Foreskin keratinocyte (primary cell): ENCODE measurements at places on chromosomes 1 and 21. TPM values are rescaled to one million over a fixed set of nuclear protein-coding genes. Genes with fewer than 3 reads are reported as not detected.

Gene UTS2
- total RNA-seq, result not detected in 2 replicates

Gene HES3
- not detected in 2 replicates for total RNA-seq

Gene PDZK1IP1
- 0.46 and 0.65 TPM in 2 replicates for total RNA-seq

Gene PRAMEF6
- not detected in 2 replicates for total RNA-seq

Gene S100B
- 0.17 TPM in 1 of 2 replicates, not detected in the other for total RNA-seq

Gene PHLDA3
- 56.2 and 59.1 TPM in 2 replicates for total RNA-seq

Gene CLK2
- total RNA-seq, result 31.5 and 34.0 TPM in 2 replicates

Gene DNM3
- 2.1 and 2.3 TPM in 2 replicates for total RNA-seq

Gene OR2L3
- total RNA-seq, result not detected in 2 replicates

Gene RGS8
- total RNA-seq, result not detected in 2 replicates

Gene S100A3
- 14.3 and 18.5 TPM in 2 replicates for total RNA-seq

Gene F5
- total RNA-seq, result not detected in 2 replicates

Gene DISC1
- 0.60 and 1.1 TPM in 2 replicates for total RNA-seq

Gene SLC45A3
- 5.1 TPM in 2 replicates for total RNA-seq

Gene CTTNBP2NL
- 23.7 and 23.8 TPM in 2 replicates for total RNA-seq

Gene SPRR2G
- 2.7 and 3.1 TPM in 2 replicates for total RNA-seq

Gene IL6R
- total RNA-seq, result 17.5 and 22.5 TPM in 2 replicates

DNA sequence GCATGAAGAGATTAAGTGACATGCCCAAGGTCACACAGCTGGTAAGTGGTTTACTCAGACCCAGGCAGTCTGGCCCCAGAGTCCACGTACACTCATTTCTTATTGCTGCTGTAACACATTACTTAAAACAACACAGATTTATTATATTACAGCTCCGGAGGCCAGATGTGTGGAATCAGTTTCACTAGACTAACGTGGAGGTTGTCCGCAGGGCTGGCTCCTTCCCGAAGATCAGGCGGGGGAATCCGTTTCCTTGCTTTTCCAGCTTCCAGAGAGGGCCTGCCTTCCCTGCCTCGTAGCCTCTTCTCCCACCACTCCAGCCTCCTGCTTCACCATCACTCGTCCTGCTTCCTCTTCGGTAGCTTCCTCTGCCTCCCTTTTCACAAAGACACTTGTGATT is 81.2 kb downstream of the KCNN3 start:
- no peak for DNase-seq

DNA sequence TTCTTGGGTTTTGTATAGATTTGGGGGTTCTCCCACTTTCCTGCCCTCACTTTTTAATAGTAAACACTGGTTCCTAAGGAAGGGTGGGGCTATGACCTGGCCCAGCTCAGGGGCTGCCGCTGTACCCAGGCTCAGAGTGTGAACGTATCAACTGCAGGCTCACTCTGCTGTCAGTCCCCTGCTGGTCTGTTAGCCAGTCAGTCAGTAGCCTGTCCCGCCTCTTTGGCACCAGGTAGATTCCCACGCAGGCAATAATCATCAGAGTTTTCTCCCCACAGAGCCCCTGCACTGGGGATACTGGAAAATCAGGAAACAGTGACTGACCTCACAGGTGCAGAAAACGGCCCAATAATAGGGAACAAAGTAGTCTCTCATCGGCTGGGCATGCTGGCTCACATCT is 15.0 kb upstream of the ALPL start:
- DNase-seq, result no peak

GRCh38 chr1:56837244-56837939 is 17.2 kb upstream of the C8A start:
- peak; percentile 90 for DNase-seq

- DNase-seq, result no peak
These were observed 506 bp downstream of the SSX2IP start for GRCh38 chr1:84689514-84690396.

DNA sequence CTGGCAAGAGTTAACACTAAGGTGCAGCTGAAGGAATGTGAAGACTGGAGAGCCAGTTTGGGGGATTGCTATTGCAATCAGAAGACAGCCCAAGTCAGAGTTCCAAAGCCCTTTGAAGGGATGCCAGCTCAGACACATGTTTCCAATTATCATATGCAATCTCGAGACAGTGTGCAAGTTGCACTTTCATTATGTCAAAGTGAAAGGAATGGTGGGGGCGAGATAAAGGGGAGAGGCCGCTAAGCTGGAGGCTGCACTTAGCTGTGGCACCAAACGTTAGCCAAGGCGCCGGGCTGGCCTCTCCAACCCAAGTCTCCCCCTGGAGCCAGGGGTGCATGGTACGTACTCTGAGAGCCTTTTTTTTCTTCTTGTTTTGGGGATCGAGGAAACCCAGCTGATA is 58.0 kb downstream of the NGF start:
- no peak for DNase-seq

DNA sequence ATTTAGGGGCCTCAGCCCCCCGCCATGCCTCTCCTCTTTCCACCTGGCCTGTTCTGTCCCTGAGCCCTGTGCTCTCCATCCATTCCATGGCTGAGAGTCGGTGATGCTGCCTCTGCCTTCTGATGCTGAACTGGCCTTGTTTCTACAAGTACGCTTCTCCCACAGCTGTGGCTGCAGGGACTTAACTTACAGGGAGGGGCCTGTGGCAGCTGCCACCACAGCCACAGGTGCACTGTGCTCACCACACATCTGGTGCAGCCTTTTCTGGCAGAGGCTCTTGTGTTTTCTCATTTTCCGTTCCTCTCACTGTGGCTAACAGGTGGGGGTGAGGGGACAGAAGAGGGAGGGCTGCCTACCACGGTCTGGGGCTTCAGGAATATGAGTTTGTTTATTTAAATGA is 4.2 kb downstream of the FMO1 start:
- no peak for DNase-seq

- DNase-seq, result no peak
These were observed 204.5 kb downstream of the BRINP3 start for GRCh38 chr1:190273161-190273560.

GRCh38 chr1:190739926-190740325 is 262.3 kb upstream of the BRINP3 start:
- no peak for DNase-seq

GRCh38 chr21:20315042-20315441 is 683.2 kb upstream of the NCAM2 start:
- DNase-seq, result no peak

- no peak for DNase-seq
These were observed 331.6 kb downstream of the SRGAP2C start for GRCh38 chr1:121516234-121516967.

DNA sequence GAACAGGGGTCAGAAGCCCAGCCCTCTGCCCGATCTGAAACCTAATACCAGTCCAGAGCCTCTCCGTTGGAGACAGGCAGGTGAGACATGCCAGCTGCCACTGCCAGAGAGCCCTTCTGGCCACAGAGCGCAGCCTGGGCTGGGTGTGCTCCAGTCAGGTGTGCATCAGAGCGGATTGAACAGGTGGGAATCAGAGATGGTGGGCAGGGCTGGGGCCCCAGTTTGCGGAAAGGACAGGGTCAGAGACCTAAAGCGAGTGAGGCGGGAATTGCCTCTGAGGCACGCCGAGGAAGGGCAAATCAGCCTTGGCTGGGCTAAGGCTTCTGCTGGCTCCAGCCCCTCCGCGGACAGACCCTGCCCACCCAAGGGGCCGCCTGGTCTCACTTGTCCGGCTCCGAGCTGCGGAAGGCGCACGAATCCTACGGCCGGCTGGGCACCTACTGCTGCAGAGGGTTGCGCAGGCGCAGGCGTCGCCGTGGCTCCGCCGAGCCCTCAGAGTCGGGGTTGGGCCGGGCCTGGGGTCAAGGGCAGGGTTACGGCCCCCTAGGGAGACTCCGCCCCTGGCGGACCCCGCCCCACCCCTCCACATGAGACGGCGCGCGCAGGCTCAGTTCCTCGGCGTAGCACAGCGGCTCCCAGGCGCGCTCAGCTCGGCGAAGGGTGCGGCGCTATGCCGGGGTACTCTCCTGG is 10.3 kb downstream of the CPLANE2 start:
- no peak for DNase-seq

DNA sequence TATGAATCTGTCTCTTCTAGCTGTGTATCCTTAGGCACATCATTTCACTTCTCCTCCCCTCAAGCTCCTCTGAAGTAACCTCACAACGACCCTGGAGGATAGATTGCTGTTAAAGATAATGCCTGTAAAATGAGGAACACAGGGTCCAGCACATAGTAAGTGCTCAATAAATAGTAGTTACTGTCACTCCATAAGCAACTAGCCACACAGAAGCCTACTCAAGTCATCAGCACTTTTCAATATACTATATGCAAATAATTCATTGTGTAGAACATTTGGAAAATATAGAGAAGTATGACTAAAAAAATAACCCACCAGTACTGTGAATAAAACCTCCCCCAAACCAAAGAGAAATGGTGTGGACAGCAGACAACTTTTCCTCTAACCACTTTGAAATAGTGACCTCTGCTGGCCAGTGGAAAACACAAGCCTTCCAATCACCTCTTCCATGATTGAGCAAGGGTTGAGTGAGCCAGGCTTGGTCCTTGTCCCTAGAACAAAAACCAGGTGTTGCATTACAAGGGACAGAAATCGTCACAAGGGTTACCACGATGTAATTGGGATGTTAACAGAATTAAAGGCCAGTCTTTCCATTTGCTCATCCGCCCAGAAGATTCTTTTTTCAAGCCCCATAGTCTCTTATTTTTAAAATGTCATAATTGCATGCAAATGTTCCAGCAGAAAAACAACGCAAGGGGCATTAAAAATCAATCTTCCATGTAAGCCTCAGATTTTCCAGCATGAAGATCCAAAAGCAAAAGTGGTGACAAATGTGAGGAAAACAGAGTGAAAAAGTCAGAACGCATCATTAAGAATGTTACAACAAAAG is 15.7 kb upstream of the GLIS1 start:
- DNase-seq, result no peak

- no peak for DNase-seq
These were observed 54.0 kb downstream of the IL12RB2 start for GRCh38 chr1:67361641-67362040.

DNA sequence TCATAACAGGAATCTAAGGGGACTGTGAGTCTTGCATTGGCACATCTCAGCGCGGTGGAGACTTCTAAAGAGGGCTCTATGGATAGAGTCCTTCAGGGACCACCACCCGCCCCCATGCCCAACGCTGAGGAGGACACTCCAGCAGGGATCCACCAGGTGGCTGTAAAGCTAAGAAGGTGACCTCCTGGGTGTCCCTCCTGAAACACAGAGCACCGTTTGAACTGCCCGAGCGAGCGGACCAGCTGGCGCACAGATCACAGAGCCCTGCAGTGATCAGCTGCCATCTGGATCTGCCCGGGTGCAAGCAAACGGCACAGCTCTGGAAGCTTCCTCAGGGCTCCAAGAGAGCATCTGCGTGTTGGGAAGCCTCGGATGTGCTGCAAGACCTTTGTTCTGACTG is 51.3 kb upstream of the LYST start:
- no peak for DNase-seq

DNA sequence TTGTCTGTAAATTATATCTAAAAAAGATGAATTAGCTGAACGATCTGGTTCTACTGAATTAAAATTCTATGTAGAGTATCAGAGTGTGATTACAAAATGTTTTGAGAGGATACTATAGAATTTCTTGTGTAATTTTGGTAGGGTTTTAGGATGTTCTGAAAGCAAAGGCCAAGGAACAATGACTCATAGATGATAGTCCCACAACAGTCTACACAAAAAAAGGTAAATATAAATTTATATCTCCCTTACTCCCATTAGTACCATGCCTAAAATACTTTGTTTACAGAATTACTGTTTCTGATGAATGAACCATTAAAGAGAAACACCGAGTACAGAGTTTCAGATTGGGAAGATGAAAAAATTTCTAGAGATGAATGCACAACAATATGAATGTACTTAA is 9.5 kb downstream of the EDEM3 start:
- no peak for DNase-seq

- DNase-seq, result no peak
These were observed 1.1 kb downstream of the CGN start for GRCh38 chr1:151512326-151512725.

- DNase-seq, result no peak
These were observed 7.3 kb upstream of the SERINC2 start for GRCh38 chr1:31405578-31406245.

GRCh38 chr1:91053630-91054029 is 31.8 kb upstream of the ZNF644 start:
- no peak for DNase-seq

GRCh38 chr1:177427811-177428210 is 257.1 kb downstream of the BRINP2 start:
- no peak for DNase-seq

GRCh38 chr1:156414461-156415064 is 45.6 kb downstream of the RHBG start:
- DNase-seq, result no peak

DNA sequence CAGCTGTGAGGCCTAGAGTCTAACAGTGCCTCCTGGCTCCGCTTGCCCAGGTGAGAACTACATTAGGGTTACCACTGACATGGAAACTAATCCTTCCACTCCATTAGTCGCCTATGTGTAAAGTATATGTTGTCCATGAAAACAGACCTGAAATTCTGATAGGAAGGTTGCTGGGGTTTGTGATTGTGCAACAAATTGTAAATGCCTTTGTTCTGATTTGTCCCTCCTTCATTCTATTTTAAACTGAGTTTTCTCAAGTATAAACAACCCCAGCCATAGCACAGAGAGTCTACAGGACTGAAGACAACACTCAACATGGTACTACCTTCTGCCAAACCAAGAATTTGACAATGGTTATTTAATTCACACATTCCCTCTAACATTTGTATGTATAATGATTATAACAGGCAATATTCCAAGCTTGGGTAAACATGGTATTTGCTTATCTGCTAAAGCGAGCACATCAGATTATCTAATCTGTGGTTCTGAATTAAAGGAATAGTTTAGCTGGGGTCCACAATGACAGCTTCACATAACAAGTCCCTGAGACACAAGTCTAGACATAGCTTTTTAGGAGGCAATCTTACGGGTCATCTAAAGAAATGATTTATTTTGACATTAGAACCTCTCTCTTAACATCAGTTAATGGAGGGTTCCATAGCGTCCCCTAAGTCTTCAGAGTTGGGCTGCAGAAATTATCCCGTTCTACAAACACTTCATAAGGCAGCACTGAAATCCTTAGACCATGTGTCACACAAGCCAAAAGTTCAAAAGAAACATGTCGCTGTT is 633.0 kb downstream of the SMYD3 start:
- DNase-seq, result no peak

- no peak for DNase-seq
These were observed 301.2 kb upstream of the ADGRL2 start for GRCh38 chr1:81499487-81499886.

GRCh38 chr1:109368464-109368863 is 29.3 kb downstream of the SORT1 start:
- DNase-seq, result no peak

DNA sequence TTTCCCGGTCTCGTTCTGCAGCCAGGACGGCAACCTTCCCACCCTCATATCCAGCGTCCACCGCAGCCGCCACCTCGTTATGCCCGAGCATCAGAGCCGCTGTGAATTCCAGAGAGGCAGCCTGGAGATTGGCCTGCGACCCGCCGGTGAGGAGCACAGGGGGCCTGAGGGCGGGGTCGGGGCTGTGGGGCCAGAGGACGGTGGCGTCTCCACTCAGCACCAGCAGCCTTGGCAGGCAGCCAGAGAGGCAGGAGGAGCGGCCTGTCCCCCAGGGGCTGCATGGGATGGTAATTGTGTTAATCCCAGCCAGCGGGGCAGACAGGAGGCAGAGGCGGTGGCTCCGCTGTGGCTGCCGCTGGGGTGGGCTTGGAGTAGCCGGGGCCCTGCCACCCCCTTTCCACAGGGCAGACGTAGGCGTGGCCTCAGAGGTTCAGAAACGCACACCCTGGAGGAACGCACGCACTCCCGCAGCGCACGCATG is 12.1 kb downstream of the SAMD11 start:
- DNase-seq, result no peak

- no peak for DNase-seq
These were observed 11.7 kb upstream of the ANGPTL3 start for GRCh38 chr1:62585469-62586155.
